DND-41 (cell line): ENCODE measurements at places on chromosomes 2 and 18.

GRCh38 chr18:10508591-10508990, 17.2 kb upstream of the NAPG start:
- no peak for DNase-seq

- DNase-seq = no peak
Observed at GRCh38 chr2:5479265-5479928, 212.8 kb upstream of the SOX11 start.

GRCh38 chr2:157874997-157875640, 1.0 kb downstream of the ACVR1 start:
- no peak for DNase-seq

- no peak for DNase-seq
Observed at GRCh38 chr2:118110991-118111390, 22.7 kb downstream of the INSIG2 start.

DNA sequence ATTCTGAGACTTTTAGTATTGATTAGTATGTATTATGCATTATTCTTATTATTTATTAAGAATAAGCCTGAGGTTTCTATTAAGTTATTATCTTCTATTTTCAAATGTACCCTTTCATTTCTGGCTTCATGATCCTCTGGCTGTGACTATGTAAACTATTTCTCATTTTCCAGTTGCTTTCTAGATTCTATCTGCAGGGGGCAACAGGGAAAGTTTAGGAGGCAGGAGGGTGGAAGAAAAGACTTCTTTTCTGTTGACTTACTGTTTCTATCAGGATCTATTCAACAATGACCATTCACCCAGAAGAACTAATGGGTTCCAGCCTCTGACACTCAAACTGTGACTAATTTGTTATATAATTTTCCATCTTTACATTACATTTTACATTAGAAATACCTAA, 653.4 kb upstream of the FSHR start:
- DNase-seq = no peak

DNA sequence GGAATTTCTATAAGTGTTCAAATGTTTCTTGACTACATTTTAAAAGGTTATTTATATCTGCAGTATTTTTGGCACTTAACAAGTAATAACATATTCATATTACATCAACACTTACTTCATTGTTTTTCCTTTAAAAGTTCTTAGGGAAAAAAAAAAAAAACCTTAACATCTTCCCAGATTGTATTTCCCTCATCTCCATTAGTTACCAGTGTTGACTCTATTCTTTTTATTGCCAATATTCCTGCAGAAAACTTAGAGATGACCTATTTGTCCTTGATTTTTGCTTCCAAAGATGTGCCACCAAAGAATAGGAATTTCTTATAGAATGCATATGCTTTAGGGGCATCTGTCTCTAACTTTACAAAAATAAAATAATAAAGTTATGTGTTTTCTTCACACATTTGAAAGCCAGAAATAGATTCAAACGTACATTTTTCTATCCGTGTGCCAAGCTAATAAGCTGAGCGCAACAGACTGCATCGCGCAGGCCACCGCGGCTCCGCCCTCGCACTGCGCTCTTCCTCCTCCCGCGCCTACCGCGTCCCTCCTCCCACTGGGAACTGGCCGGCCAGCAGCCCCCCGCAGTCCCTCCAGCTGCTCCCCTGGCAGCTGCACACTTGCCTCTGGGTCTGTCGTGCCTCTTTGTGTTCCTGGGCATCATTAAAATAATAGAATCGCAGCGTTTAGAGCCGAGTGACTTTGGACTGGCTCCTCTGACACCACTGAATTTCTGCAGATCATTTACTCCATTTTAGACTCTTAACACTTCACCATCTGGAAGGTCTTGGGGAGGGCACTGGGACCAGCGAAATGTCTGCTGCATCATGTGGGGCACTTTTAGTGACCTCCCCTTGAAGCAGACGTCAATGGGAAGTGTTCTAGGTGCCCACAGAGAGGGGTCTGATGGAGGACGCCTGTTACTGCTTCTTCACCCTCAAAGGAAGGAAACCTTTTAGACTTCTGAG, 21.2 kb upstream of the NAB1 start:
- no peak for DNase-seq

- no peak for DNase-seq
Observed at GRCh38 chr2:215557701-215558100, 121.8 kb upstream of the FN1 start.

GRCh38 chr2:164917296-164917903, 37.9 kb downstream of the SLC38A11 start:
- no peak for DNase-seq

- DNase-seq = peak; percentile 62
Observed at GRCh38 chr2:68907920-68908253, 36.7 kb upstream of the BMP10 start.

- DNase-seq = no peak
Observed at GRCh38 chr2:213067888-213068287, 83.5 kb downstream of the IKZF2 start.

- DNase-seq = no peak
Observed at GRCh38 chr2:30509716-30510115, 62.7 kb downstream of the LCLAT1 start.

- no peak for DNase-seq
Observed at GRCh38 chr2:36539631-36540030, 58.3 kb downstream of the FEZ2 start.

GRCh38 chr2:15819562-15820256, 120.6 kb upstream of the MYCN start:
- DNase-seq = no peak

DNA sequence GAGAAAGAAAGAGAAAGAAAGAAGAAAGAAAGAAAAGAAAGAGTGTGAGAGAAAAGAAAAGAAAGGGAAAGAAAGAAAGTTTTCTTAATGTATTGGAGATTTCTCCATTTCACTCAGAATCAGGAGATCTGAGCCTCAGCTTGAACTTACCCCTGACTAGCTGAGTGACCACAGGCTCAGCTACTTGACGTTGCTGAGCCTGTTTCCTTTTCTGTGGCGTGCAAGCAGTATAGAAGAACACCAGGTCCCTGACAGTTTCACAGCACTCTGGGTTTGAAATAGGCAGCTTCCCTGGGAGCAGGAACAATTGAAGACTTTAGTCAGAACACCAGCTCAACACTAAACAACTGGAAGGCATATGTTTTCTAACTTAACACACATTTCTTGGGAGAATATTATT, 44.7 kb downstream of the MARCO start:
- no peak for DNase-seq

DNA sequence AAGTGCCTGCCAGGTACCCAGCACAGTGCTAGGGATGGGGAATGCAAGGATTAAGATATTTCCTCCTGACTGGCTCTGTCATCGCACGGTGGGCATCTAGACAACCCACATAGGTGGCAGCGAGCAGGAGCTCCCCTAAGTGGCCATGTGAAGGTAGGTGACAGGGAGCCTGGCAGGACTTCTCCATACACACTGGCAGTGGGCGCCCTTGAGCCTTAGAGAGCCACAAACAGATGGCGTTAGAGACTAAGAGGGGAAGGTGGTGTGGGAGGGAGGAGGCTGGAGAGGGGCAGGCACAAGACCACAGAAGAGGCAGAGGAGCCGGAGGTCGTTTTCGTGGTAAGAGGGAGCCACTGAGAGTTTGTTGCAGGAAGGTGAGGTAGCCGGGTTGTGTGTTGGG, 15.2 kb downstream of the PRELID3A start:
- DNase-seq = peak; percentile 8

DNA sequence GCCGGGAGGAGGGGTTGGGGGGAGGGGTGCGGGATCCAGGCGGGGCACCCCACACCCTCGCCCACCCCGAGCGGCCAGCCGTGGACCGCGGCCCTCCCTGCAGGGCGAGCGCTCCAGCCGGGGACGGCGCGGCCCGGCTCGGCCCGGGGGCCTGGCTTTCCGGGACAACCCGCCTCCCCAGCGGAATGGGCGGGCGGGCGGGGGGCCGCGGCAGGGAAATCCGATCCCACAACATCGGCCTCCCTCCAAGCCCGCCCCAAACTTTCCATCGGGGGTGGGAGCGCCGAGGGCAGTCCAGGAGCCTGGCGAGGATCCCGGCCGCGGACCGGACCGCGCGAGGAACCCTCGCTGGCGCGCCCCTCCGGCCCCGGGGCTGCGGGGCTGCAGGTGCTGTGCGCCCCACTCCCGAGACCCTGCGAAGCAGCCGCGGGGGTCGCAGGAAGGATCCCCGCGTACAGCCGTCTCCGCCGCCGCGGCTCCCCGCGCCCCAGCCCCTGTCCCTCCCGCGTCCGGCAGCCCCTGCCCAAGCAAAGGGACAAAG, 529 bp downstream of the SEMA4C start:
- no peak for DNase-seq

DNA sequence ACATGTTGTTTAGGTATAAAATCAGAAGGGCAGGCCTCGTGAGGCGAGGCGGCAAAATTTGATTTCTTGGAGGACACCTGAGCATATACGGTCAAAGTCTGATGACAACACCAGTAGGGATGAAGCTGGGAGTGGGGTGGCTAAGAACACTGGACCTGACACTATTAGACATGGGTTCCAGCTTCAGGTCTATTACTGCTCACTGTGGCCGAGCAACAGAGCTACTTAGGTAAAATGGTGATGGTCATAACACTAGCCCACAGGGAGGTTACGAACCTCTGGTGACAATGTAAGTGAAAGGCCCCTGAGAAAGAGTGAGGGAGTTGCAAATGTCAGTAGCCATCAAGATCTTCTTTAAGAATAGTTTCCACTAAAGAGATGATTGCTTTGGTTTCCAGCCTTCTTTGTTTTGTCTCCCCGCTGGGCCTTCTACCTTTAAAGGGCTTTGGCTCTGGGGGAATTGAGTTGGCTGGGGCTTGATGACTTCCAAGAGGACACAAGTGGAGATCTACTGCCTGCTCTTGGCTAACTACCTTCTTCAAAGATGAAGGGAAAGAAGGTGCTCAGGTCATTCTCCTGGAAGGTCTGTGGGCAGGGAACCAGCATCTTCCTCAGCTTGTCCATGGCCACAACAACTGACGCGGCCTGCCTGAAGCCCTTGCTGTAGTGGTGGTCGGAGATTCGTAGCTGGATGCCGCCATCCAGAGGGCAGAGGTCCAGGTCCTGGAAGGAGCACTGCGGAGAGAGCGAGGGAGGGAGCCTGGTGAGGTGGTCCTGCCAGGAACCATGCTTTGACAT, 3.5 kb downstream of the IL1B start:
- DNase-seq = no peak

DNA sequence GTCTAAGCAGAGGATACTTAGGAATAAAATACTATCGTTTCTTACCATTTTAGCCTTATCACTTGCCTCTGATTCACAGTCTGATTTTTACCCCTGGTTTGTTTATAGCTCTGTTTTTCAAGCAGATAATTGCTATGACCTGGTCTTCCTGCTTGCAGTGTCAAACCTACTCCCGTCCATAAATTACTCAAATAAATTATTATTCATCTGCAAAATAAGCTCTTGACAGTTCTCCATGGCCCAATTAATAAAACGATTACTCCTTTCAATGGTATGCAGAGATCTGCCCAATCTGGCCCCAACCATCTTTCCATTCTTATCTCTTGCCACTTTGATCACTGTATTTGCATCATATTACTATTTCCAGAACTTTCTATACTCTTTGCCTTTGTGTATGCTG, 354.0 kb downstream of the CCDC85A start:
- DNase-seq = no peak

DNA sequence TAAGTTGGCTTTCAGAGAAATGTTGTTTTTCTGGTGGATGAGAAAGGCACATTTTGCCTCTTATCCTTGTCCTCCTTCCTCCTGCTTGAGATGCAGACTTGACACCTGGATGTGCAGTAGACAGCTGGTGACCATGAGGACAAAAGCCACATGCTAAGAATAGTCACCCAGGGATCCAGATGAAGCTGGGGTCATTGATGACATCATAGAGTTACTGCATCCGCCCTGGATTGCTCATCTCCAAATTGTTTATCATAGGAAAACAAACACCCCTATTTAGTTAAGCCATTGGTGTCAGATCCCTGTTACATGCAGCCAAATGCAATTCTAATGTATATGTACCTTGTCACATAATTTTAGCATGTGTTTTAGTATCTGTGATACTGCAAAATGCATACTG, 16.3 kb upstream of the SLC1A4 start:
- no peak for DNase-seq

- DNase-seq = no peak
Observed at GRCh38 chr18:55300421-55300935, 287.5 kb downstream of the TCF4 start.

DNA sequence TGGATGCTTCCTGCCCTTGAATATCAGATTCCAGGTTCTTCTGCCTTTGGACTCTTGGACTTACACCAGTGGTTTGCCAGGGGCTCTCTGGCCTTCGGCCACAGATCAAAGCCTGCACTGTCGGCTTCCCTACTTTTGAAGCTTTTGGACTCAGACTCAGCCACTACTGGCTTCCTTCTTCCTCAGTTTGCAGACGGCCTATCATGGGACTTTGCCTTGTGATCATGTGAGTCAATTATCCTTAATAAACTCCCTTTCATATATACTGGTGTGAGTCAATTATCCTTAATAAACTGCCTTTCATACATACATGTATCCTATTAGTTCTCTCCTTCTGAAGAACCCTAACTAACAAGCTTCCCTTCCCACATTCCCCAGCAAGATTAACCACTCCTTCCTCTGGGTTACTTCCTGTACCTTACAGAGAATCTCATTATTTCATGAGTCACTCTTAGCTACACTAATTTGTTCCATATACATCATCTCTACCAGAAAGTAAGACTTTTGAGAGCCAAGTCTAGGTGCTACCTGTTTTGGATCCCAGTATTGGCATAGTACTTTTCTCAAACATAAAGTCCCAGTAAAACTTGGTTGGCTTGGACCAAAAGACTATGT, 31.3 kb upstream of the LRATD1 start:
- no peak for DNase-seq

- no peak for DNase-seq
Observed at GRCh38 chr2:212037062-212037461, 501.5 kb downstream of the ERBB4 start.

DNA sequence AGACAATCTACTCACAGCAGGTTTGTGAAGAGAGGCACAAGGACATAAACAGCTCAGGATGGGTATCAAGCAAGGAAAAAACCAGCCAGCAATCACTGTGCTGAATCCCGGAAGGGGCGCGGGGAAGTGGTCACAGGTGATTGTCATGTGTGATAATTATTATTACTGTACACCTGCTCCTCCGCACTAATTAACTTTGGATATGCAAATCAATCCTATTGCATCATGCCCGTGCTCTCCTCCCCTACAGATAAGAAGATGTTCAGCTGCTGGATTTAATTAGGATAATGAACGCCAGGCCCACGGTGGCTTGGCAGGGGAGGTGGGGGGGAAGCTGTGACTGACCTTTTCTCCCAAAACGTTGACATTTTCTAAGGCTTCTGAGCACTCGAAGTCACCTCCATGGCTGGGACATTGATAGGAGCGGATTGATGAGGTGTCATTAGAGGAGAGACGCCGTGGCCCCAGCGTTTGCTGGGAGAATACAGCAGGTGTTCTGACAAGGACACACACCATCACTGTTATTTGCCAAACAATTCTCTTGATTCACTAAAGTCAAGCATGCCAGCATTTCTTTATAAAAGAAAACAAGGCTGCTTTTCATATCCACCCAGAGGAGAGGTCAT, 160.3 kb upstream of the VRK2 start:
- no peak for DNase-seq

GRCh38 chr2:159124441-159124911, 156.0 kb downstream of the TANC1 start:
- DNase-seq = peak; percentile 66

- DNase-seq = no peak
Observed at GRCh38 chr18:47917923-47918610, 12.4 kb downstream of the SMAD2 start.
